Activated CD4-positive, alpha-beta T cell treated with anti-CD3 and anti-CD28 coated beads, Interleukin-10, Interleukin-2, amounts not matched to agents 100 ng/mL and 50 ng/mL, durations not matched to agents 16 hours and 8 hours (primary cell): ENCODE measurements at places on chromosomes 5 and 9.
A peak's percentile ranks its signal among the peaks of the same experiment; 100 is the strongest.

- no peak for DNase-seq
Measured at GRCh38 chr5:2903451-2904395, 152.2 kb upstream of the IRX2 start.

GRCh38 chr9:3027210-3027609, 183.3 kb upstream of the PUM3 start:
- DNase-seq: no peak

GRCh38 chr5:63629951-63630630, 332.2 kb downstream of the HTR1A start:
- no peak for DNase-seq

DNA sequence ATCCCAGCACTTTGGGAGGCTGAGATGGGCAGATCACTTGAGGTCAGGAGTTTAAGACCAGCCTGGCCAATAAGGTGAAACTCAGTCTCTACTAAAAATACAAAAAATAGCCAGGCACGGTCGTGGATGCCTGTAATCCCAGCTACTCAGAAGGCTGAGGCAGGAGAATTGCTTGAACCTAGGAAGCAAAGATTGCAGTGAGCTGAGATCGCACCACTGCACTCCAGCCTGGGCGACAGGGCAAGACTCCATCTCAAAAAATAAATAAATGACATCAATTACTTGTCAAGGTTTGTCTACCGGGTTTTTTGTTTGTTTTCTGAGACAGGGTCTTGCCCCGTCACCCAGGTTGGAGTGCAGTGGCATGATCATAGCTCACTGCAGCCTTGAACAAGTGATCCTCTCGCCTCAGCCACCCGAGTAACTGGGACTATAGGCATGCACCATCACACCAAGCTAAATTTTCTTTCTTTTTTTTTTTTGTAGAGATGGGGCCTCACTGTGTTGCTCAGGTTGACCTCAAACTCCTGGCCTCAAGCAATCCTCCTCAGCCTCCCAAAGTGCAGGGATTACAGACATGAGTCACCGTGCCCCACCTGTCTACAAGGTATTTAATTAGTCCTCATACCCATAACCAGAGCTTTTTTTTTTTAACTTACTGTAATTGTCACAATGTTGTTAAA, 64.9 kb downstream of the SUSD1 start:
- no peak for DNase-seq

- no peak for DNase-seq
Measured at GRCh38 chr5:87582149-87582548, 169.4 kb upstream of the CCNH start.

DNA sequence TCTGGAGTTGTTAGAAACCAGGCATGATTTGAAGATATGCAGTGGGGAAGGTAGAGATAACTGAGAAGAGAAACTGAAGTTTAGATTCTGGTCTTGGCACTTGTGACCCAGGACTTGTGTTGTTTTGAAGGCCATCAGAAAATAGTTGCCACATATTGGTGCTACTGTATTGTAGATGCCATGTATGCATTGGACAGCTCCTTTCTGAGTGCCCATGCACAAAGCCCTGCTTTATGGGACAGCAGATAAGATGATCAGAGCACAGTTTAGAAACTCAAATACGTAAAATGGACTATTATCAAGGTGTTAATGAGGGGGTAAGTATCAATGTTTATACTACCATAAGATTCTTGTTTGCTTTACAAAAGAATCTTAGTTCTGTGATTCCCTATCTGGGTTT, 84.9 kb downstream of the KIF4B start:
- DNase-seq: no peak

- DNase-seq: no peak
Measured at GRCh38 chr5:93930098-93930497, 188.7 kb upstream of the POU5F2 start.

GRCh38 chr9:129487658-129488483, 133.0 kb downstream of the C9orf50 start:
- DNase-seq: peak; percentile 54

GRCh38 chr9:136920734-136921231, 23.8 kb downstream of the FBXW5 start:
- no peak for DNase-seq

GRCh38 chr5:177475563-177476427, 2.4 kb upstream of the DBN1 start:
- DNase-seq: no peak

DNA sequence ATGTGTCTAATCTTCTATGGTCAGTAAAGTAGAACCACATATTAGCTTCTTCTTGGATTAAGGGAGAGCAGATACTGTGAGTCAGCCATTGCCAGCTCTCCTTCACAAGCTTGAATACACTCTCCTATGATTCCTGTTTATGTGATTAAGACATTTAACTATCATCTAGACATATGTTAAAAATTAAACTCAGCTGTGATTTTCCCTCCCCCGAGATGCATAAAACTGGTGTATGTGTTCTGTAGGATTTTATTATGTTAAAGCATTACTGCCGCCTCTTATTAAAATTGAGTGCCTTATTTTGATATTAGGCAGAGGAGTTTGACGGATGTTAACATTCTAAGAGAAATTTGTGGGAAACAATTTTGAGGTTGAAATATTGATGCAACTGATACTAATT, 114.6 kb downstream of the ACTBL2 start:
- no peak for DNase-seq

- no peak for DNase-seq
Measured at GRCh38 chr9:124783830-124784229, 6.9 kb downstream of the OLFML2A start.

GRCh38 chr9:8560560-8561525, 761.3 kb upstream of the DMAC1 start:
- no peak for DNase-seq

- no peak for DNase-seq
Measured at GRCh38 chr5:31100781-31101310, 92.6 kb upstream of the CDH6 start.

DNA sequence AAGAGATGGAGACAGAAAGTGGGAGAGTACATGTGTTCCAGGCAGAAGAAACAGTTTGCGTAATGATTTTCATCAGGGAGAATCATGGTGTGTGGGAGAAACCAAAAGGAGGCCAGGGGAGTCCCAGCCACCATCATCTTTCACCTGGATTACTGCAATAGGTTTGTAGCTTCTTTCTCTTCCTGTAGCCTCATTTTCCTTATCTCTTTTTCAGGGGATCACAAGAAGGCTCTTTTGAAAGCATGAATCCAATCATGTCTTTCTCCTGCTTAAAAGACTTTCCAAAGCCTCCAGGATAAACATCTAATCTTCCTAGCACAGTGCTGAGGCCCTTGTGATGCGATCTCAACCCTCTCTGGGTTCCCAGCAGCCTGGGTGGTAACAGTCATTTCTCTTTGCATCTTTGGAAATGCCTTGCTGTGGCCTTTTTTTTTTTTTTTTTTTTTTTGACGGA, 10.3 kb upstream of the GPBP1 start:
- DNase-seq: no peak

GRCh38 chr5:43635374-43635773, 32.4 kb downstream of the NNT start:
- no peak for DNase-seq
